ENCODE measurements at places on chromosomes 7 and 10. TPM values are rescaled to one million over a fixed set of nuclear protein-coding genes. Genes with fewer than 3 reads are reported as not detected.

Gene HOXA13
- not detected for total RNA-seq

Gene SFTPA2
- total RNA-seq, result not detected

Gene SUN3
- not detected for total RNA-seq

Gene STK32C
- 8.6 TPM for total RNA-seq

Gene CALN1
- not detected for total RNA-seq

Gene KCP
- not detected for total RNA-seq

Gene SHH
- under 0.01 TPM for total RNA-seq

Gene LIPN
- total RNA-seq, result not detected

Gene CDNF
- total RNA-seq, result not detected

Gene PNLIP
- not detected for total RNA-seq

Gene SPDYE2B
- total RNA-seq, result not detected

Gene TAS2R3
- total RNA-seq, result 0.97 TPM

Gene PHYHIPL
- total RNA-seq, result not detected

Gene ZKSCAN1
- total RNA-seq, result 18.3 TPM

Gene RAB18
- 53.9 TPM for total RNA-seq

Gene ANKRD2
- 0.49 TPM for total RNA-seq

Gene ELFN1
- 0.57 TPM for total RNA-seq

Gene UROS
- 37.4 TPM for total RNA-seq

Gene ODAD2
- 1.0 TPM for total RNA-seq

Gene ABCB4
- total RNA-seq, result 0.32 TPM

Gene EPDR1
- 2.8 TPM for total RNA-seq

Gene ANKRD30A
- not detected for total RNA-seq

Gene ZNF503
- 0.32 TPM for total RNA-seq

Gene CLDN3
- 2.6 TPM for total RNA-seq

Gene AEBP1
- total RNA-seq, result 27.3 TPM

Gene BICC1
- 0.16 TPM for total RNA-seq

Gene OPALIN
- not detected for total RNA-seq

Gene INMT
- 0.16 TPM for total RNA-seq

Gene ARMH3
- total RNA-seq, result 11.1 TPM

All from bladder microvascular endothelial cell (primary cell).